Body of pancreas (tissue), 4 donors: ENCODE measurements at places on chromosomes 2 and 18.

DNA sequence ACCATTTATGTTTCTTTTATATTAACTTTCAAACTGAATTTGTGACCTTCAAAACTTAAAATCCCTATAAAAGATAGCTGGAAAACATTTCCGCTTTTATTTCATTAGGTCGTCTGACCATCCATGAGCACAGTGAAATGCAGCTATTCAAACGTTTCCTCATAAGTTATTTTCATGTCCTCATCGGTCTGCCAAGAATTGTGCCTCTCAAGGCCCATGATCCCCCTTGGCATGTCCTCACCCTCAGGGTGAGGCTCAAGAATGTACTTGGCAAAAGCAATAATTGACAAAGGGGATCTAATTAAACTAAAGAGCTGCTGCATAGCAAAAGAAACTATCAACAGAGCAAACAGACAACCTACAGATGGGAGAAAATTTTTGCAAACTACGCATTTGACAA, 12.4 kb downstream of the SLC66A2 start:
- DNase-seq, result no peak

DNA sequence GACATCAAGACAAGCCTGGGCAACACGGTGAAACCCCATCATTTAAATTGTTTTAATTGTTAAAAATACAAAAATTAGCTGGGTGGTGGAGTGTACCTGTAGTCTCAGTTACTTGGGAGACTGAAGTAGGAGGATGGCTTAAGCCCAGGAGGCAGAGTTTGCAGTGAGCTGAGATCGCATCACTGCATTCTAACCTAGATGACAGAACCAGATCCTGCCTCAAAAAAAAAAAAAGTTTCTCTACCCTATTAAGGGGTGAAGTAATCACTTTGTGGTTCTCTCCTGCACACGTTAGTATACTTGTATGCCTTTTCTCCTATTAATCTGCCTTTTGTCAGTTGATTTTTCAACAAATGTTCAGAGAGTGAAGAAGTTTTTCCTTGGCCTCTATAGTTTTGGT, 18.1 kb upstream of the PUM2 start:
- DNase-seq, result no peak

DNA sequence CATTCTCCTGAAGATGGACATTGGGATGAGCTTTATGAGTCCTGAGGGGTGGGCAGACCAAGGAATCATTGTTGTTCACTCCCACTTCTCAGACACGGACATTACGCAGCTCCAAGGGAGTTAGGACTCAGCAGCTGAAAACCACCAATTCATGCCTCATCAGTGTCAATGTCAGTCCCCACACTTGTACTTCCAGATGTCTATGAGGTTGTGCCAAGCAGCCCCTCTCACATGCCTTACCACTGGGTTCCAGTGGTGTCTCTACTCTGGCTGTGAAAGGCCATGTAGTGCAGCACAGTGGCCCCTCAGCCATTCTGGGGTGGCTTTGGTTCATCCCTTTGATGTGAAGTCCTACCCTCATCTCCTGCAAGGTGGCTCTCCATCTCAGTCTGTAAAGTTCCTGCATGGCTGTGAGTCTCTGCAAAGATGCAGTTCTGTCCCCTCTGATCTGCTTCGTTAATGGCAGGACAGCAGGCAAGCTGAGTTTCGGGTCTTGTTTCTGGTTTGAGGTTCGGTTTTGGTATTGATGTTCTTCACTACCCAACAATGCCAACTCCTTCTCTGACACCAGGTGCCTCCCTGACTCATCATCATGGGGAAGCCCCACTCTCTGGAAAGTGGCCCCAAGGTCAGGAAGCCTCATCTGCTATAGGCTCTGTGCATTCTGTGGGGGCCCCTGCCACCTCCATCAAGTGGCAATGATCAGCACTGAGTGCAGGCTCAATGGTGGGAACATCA, 14.0 kb upstream of the COL6A3 start:
- DNase-seq, result no peak

GRCh38 chr2:40451918-40452605, at the start of gene SLC8A1:
Gene SLC8A1, minus strand, starts transcription at chr2:40452090.
- no peak for DNase-seq

GRCh38 chr18:25725501-25725900, 364.9 kb downstream of the SS18 start:
- no peak for DNase-seq

DNA sequence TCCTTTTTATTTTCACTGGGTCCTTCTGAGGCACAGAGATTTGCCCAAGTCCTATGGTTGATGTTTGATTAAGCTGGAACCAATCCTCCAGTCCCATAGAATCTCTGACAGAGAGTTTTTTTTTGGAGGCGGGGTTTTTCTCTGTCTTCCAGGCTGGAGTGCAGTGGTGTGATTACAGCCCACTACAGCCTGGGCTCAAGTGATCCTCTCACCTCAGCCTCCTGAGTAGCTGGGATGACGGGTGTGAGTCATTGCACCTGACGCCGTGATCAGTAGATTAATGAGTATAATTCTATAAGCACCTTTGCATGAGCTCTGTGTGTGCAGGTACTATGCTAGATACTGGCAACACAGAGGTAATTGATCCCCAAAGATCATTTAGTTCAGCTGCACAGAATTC, 15.3 kb upstream of the TRPM8 start:
- DNase-seq, result no peak

GRCh38 chr2:137969418-137969765, 5.1 kb downstream of the HNMT start:
- DNase-seq, result peak; percentile 45

GRCh38 chr18:52750995-52751394, 411.0 kb downstream of the DCC start:
- DNase-seq, result no peak

GRCh38 chr2:130769343-130769907, 14.1 kb downstream of the AMER3 start:
- no peak for DNase-seq

DNA sequence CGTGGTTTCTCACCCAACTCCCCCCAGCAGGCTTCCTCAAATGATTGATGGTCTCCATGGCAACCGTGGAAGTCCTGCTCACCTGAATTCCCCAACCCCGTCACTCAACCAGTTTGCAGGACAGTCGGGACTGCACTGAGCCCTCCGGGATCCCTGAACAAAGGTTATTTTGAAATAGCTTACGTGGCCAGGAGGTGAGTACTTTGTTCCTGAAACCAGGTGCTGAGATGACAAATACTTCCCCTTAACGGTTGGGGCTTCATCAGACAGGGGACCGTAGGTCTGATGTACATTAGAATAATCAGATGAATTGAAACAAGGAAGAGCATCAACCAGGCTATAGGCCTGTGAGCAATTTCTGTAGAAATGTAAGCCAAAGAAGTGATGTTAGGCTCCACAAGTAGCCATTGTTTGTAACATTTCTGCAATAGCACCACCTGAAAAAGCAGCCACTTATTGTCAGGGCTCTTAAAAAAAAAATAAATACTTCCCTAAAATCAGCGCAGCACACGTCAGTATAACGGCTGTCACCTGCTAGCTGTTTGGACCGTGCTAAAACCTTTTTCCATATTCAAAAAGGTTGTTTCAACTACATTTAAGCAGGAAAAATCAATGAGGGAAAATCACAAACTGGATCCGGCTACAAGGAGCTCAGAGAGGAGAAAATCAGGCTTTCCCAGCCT, 206.4 kb upstream of the ID2 start:
- no peak for DNase-seq

- no peak for DNase-seq
Observed at GRCh38 chr2:71781695-71782228, 328.4 kb downstream of the DYSF start.

- DNase-seq, result no peak
Observed at GRCh38 chr2:49286045-49286444, 131.7 kb upstream of the FSHR start.

- no peak for DNase-seq
Observed at GRCh38 chr2:15031745-15032240, 399.3 kb downstream of the LRATD1 start.

- DNase-seq, result no peak
Observed at GRCh38 chr2:31337860-31338259, 76.7 kb downstream of the XDH start.

- DNase-seq, result no peak
Observed at GRCh38 chr2:226701052-226701451, 98.6 kb downstream of the IRS1 start.

GRCh38 chr18:46148810-46149209, 44.6 kb downstream of the HAUS1 start:
- peak; percentile 56 for DNase-seq

DNA sequence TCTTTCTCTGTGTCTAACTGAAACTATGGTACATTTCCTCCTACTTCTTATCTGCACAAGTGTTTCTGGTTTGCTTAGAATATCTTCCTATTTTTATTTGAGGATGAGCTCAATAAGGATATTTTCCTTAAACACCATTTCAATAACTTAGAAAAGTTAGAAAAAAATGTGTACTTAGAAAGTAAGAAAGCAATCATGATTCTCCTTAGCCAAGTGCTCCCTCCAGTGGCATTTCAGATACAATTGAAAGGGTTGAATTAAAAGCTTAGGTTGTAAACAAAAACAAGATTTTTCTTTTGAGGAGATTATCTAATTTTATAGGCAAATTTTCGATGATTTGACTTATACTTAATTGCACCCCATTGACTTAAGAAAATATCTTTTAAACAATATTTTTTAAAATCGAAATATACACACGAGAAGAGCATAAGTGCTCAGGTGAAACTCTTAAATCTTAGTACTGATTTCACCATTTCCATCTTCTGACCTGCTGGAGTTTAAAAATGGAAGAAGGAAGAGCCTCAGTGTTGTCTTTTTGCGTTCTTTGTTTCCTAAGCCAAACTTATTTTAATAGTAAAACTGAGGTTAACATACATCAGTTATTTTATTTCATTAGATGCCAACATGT, 26.9 kb downstream of the C18orf63 start:
- peak; percentile 45 for DNase-seq

GRCh38 chr2:43228321-43228751, 1.9 kb upstream of the ZFP36L2 start:
- DNase-seq, result peak; percentile 48

DNA sequence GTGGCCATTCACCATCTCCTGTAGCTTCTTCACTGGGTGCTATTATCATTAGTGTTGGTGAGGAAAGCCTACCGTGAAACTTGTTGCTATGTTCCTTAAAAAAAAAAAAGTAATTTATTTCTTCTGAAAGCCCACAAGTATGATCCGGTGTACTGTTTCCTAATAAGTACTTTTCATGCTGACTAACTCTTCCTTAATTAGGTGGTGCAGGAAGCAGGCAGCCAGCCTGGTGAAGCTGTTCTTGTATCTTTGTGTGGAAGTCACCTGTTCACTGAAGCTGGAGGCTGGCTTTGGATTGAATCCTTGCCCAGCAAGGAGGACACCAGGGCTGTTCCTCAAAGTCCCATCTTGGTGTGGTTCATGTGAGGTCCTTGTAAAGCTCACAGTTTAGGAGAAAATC, 321.7 kb upstream of the THSD7B start:
- no peak for DNase-seq

DNA sequence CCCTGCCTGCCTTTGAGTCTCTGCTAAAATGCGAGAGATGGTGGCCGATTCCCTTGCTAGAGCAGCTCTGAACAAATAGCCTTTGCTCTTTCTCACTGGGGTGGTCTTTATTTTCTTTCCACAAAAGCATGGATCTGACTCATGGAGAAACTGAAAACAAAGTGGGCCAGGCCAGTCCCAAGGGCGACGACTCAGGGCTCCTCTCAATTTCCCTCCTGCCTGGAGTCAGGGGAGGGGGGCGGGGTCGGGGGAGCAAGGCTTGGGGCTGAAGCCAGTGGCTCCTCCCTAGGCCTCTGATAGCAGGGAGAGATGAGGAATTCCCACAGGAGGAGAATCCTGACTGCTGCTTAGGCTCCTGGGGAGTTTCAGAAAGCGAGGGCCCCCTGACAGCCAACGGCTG, 17.1 kb upstream of the IL1R2 start:
- DNase-seq, result no peak

DNA sequence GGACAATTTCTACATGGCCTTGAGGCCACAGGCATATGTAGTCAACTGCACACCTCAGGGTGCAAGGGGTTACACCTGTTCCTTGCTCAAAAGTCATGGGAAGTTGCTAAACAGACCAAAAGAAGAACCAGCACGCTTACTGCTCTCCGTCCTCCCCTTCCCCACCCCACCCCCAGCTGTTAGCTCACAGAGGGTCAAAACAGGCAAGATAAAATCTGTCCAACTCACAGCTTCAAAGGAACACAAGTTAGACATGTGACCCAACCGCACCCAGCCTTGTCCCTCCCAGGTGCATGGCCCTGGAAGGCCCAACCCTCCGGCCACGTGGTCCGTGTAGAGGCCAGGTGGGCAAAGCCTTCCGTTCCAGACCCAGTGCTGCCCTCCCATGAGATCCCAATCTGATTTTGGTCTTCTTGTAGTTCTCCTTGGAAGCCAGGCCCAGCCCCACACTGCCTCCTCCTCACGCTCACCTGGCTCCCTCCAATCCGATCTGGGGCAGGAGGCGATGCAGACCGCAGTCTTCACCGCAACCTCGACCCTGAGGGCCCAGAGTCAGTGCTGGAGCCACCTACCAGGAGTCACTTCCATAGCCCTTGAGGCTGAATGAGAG, 14.5 kb upstream of the ASPRV1 start:
- DNase-seq, result no peak

- no peak for DNase-seq
Observed at GRCh38 chr2:99865818-99866676, 276.3 kb downstream of the AFF3 start.

DNA sequence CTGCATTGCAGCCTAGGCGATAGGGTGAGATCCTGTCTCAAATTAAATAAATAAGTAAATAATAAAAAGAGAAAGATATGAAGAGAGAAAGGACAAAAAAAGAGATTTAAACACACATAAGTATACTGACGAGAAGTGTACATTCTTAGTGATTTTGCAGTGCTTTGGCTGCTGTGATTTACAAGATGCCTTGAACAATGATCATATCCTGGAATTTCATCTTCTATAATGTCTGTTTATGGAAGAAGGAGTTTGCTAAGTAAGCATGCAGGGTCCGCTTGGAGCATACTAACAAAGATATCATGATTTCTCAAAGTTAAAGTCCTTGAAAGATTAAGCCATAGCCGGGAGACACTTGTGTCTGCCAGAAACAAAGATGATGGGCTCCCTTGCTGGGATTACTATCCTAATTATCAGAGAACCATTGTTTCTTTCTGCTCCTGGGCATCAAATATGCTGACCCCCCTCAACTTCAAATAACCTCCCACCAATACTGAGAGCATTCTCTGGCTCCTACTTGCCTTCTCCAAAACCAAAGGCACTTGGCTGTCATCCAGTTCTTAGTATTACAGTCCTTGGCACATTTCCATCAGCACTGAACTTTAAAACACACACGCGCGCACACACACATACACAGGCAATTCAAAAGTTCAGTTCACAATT, 47.5 kb upstream of the STAM2 start:
- peak; percentile 24 for DNase-seq

GRCh38 chr2:102929721-102930120, 167.9 kb downstream of the TMEM182 start:
- DNase-seq, result no peak
